Activated CD8-positive, alpha-beta memory T cell treated with anti-CD3 and anti-CD28 coated beads for 4 hours (primary cell): ENCODE measurements at places on chromosomes 1 and 21.

- no peak for DNase-seq
These were observed 27.8 kb downstream of the FAM20B start for GRCh38 chr1:179053486-179053885.

GRCh38 chr1:203640723-203641502 is 14.3 kb downstream of the ATP2B4 start:
- DNase-seq = no peak

DNA sequence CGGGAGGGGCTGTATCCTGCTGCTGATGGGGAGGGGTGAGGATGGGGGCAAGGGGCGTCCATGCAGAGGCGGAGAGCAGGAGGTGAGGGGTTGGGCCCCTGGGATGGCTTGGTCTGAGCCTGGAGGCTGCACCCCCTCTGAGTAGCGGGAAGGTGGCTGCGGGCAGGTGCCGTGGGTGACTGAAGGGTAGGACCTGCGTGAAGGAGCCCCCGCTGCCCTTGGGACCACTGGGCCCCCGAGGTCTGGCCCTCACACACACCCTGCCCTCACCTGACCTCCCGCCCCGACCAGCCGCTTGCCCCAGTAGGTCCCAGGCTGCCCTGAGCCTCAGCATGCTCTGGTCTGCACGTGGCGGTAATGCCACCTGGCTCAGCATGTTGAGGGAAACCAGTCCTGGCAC is 12.8 kb upstream of the SKI start:
- DNase-seq = no peak

GRCh38 chr1:180260541-180260940 is 30.5 kb downstream of the LHX4 start:
- DNase-seq = no peak
